A549 treated with GW870086 at 1 μM for 4 hours (cell line): ENCODE measurements at places on chromosomes 1 and 21. TPM values are rescaled to one million over a fixed set of nuclear protein-coding genes. Genes with fewer than 3 reads are reported as not detected.

CD48 gene
- total RNA-seq: not detected in 5 replicates

SPRR1B gene
- total RNA-seq: not detected in 5 replicates

SPTA1 gene
- total RNA-seq: not detected in 5 replicates

NBPF6 gene
- 0.19 TPM in 1 of 5 replicates, not detected in the others for total RNA-seq

LMX1A gene
- not detected in 5 replicates for total RNA-seq
